CD14-positive monocyte (primary cell): ENCODE measurements at places on chromosomes 3 and 15.

- no peak for DNase-seq
Observed at GRCh38 chr3:97388774-97389173, 375.8 kb upstream of the ARL6 start.

- no peak for DNase-seq
Observed at GRCh38 chr3:189720736-189721417, 89.7 kb downstream of the TP63 start.

- DNase-seq = no peak
Observed at GRCh38 chr15:93482731-93483130, 393.7 kb upstream of the RGMA start.

GRCh38 chr3:136955813-136956212, 2.0 kb upstream of the IL20RB start:
- no peak for DNase-seq

DNA sequence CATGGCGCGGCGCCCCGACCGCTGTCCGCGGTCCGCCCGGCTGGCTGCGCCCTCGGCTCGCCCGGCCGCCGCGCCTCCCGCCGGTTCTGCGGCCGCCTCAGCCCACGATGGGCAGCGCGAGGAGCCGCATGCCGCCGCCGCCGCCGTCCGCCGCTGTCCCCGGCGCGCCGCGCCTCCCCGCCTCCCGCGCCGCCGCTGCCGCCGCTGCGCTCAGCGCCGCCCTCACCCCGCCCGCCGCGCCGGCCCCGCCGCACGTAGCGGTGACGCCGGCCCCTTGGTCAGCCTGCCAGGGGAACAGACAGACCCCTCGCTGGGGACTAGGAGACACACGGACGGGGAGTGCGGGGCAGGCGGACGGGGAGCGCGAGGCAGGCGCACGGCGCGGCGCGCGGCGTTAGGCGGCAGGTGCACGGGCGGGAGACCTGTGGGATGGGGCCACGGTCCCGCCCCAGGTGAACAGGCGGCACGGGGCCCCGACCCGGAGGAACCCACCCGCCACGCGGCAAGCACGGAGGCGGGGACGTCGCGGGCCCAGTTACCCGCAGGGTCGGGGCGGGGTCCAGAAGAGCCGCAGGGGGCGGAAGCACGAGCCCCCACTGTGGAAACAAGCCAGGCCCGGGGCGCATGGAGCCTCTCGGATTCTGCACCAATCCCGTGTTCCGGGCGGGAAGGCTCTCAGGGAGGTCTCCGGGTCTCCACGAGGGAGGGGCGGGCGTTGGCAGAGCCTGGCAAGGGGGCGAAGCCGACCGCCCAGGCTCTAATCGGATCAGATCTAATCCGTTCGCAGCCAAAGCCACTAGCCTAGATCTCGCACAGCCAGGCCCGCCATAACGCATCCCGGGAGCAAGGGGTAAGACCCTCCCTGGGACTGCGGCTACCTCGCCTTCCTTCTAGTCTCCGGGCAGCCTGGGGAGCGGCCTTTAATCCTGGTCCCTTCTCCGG, at the start of gene CSPG5:
TSS of gene CSPG5 (minus strand) at position 175 of the 942 bp plus-strand sequence. CDS start at position 3, 172 bp downstream.
- no peak for DNase-seq

- DNase-seq = no peak
Observed at GRCh38 chr3:22284559-22284958, 533.5 kb upstream of the ZNF385D start.

DNA sequence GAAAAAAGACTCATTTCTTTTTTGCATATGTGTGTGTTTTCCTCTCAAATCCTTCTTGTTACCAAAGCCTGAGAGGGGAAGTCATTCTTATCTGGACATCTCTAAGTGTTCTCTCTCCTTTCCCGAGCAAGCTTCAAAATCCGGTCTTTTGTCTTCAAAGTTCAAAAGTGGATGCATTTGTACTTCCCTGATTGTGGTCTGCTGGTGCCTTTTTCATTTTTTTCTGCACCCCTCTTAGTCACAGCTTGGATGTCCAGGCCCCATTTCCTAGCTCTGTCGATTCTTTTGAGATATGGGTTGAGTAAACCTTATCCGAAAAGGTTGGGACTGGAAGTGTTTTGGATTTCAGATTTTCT, 34.8 kb downstream of the EHD4 start:
- no peak for DNase-seq

DNA sequence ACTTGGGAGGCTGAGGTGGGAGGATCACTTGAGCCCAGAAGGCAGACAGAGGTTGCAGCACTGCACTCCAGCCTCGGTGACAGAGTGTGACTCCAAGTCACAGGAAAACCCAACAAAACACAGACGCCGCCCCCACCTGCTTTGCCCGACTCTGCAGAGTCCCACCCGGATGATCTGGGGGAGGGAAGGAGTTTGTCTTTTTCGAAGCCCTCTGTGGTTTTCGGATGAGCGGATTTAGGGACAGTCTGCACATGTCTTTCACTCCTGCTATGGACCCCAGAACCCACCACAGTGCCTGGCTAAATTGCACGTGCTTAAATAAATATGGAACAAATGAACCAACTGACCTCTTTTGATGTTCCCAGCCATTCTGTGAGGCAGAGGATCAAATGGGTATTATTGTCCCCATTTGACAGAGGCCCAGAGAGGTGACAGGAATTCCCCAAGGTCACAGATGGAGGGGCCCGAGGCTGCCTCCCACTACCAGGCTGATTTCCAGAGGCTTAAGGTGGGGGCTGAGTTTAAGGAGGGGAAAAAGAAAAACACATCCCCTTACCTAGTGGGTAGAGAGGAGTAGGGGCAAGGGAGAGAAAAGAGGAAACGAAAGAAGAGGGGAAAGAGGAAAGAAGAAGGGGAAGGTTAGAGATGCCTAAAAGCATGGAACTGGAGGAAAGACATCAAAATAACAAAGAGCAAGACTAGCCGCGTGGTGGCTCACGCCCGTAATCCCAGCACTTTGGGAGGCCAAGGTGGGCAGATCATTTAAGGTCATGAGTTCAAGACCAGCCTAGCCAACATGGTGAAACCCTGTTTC, 59.4 kb upstream of the TFRC start:
- peak; percentile 33 for DNase-seq

- DNase-seq = peak; percentile 85
Observed at GRCh38 chr15:101201411-101202174, 50.3 kb downstream of the CHSY1 start.

DNA sequence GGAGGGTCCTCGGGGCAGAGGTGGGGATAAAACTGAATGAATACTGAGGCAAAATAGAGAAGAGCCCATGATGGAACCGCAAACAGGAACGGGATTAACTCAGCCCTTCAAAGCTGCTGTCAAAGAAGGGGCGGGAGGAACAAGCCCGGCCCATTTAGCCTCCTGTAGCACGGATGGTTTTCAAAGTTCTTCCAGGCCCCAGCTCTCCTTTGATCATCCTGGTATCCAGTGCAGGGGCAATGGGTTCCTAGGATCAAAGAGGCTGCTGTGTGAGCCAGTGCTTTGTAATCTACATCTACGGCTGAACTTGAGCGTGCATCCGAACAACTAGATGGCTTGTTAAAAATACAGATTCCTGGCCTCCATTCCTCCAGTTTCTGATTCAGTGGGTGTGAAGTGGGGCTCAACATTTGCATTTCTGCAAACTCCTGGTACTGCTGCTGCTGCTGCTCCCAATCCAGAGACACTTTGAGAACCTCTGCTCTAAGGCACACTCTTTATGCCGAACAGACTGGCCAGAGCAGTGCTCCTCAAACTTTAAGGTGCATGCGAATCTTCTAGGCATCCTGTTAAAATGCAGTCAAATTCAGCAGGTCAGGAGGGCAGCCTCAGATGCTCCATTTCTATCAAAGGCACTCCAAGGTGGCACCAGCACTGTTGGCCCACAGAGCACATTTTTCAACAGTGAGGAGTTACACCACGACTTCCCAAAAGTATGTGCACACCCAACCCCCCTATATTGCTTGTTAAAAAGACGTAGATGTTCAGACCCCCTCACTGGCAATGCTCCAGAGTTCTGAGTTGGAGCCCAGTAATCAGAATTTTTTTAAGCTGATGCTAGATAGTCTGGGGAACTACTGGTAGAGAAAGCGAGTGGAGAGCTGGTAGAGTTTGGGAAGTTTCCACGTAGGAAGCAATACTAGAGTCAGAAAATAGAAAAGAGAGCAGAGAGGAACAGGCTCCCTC, 5.6 kb downstream of the GALNT15 start:
- no peak for DNase-seq

DNA sequence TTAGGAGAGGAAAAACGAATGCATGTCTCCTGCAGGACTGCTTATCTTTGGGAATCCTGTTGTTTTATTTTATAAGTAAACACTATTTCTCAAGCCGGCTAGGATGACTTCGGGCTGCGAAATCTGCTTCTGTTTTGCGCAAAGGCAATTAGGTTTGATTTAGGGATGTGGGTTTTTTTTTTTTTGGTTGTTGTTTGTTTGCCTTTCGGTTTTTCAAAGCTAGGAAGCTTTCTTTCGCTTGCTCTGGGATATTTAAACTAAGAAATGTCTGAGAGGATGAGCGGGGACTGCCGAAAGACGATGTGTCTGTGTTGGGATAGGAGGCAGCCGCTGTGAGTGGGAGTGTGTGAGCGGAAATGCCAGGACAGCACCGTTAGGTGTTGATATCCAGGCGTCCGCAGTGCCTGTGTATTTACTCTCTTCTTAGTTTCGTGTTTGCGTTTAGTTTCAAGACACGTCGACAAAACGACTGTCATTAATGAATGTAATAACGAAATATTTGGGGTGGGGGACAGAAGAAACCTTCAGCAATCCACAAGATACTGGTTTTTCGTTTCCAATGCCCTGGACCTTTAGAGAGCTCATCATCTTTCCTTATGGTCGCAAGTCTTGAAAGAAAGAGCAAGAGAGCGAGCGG, 604 bp downstream of the ISL2 start:
- peak; percentile 23 for DNase-seq

- DNase-seq = no peak
Observed at GRCh38 chr3:5057272-5057671, 64.8 kb upstream of the ARL8B start.

DNA sequence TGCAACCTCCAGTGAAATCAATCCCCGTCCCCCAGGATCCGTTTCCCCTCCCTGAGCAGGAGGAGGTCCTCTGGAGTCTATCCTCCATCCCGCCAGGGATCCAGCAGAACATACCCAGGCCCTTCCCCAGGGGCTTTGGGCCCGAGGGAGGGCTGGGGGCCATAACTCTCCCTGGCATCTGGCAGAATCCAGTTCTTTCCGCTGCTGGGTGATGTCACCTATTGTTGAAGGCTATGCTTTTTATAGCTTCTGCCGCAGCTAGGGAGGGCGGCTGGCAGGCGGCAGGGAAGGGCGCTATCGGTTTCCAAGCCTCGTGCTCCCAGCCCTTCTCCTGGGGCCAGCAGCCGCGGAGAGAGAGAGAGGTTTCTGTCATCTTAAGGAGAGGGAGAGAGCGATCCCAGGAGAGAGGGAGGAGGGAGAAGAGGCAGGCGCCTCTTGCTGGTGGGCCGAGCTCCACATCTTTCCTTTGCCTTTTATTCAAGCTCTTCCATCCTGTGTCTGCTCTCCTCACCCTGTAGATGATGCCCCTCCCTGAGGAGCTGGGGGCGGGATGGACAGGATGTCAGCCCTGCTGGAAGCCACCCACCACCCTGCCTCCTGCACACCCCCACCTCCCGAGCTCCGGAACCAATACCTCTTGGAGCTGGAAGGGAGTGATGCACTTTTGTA, 120.1 kb downstream of the ANP32A start:
- no peak for DNase-seq

DNA sequence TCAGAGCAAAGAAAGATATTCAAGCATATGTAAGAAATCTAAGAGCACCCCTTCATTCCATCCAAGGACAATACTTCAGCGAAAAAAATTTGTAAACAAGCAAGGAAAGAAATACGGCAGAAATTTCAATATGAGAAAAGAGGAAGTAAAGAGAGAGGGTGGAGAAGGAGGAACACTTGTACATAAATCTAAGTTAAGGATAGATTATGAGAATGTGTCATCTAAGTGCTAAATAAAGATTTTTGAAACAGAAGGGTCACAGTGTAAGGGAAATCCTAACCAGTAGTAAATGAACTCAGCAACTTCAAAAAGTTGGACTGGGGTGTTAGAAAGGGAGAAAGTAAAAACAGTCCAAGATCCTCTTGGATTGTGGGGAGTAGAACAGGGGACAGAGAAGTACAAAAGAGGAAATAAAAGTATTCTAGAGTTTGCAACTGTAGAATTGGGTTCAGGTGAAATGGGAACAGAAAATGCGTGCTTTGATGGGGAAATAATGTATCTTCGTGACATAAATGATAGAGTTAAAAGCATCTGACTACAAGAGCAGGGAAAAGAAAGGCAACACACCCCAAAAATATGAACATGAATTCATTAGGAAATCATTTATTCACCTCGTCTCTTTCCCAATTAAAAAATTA, 68.5 kb upstream of the ATP13A5 start:
- peak; percentile 8 for DNase-seq

DNA sequence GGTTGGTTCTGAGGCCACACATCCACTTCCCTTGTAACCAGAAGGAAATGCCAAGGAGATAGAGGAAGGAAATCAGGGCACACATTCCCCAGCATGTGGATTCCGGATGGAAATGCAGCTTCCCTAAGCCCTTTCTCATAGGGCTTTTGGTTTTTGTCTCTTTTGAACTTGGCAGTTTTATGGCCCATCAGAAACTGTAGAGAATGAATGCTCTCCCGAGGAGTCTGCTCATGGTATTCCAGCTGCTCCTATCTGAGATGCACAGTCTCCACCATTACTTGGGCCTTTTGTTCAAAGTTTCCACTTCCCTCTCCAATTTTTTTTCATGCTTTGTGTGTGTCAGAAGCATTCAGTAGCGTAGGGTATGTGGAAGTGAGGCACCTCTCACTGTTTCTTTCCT, 21.2 kb downstream of the XYLB start:
- no peak for DNase-seq

DNA sequence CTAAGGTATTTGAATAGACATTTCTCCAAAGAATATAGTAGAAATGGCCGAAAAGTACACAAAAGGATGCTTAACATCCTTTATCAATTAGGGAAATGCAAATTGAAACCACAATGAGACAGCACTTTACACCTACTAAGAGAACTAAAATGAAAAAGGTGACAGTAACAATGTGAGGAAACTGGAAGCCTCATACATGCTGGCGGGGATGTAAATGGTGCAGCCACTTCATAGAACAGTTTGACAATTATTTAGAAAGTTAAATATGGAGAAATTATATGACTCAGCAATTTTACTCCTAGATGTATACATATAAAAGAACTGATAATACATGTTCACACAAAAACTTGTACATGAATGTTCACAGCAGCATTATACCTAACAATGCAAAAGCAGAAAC, 13.4 kb downstream of the SPICE1 start:
- DNase-seq = no peak

GRCh38 chr3:122681284-122681973, 790 bp downstream of the PARP14 start:
- no peak for DNase-seq
